ENCODE measurements at places on chromosomes 12 and 14. TPM values are rescaled to one million over a fixed set of nuclear protein-coding genes. Genes with fewer than 3 reads are reported as not detected.

Gene KRT8
- total RNA-seq, result 4,500 TPM

Gene AKAP6
- total RNA-seq, result 0.45 TPM

Gene FSCB
- not detected for total RNA-seq

Gene CSRP2
- total RNA-seq, result 19.4 TPM

Gene PTPRO
- total RNA-seq, result not detected

Gene TAS2R14
- 0.61 TPM for total RNA-seq

Gene C3AR1
- not detected for total RNA-seq

Gene PMEL
- 1.4 TPM for total RNA-seq

Gene PTGDR
- not detected for total RNA-seq

All from A549 treated with GW870086 at 1 μM for 4 hours (cell line).